Natural killer cell (primary cell): ENCODE measurements at places on chromosomes 2 and 18. TPM values are rescaled to one million over a fixed set of nuclear protein-coding genes. Genes with fewer than 3 reads are reported as not detected.

DNA sequence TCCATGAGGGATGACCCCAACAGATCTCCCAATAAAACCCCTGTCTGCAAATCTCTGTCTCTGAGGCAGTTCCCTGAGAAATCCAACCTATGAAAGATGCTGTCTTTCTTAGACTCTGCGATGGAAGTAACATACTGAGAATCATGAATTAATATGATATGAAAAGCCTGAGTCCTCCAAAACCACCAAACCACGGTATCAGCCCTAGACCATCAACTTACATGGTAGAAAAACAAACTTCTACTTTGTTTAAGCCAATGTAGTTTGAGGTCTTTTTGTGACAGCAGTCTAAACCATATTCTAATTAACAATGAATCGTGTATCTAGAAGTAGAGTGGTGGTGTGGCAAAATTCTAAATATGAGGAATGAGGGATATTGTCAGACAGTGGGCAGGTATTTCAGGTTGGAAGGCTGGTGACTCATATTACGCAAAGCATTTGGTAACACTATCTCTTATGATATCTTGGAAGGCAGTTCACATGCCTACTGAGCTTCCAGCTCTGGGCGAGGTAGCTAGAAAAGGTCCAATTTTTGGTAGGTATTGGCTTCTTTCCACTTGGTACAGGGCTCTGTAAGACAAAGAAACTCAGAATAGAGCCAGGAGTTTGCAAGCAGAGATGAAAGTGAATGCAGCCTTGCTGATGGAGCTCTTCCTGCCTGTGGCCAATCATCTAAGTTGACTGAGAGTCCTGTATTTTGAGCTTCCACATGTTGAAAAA, 215.8 kb downstream of the ZFP36L2 start:
- no peaks in the 10 kb centered on the region for H3K36me3 ChIP-seq
- no peak for DNase-seq
- peaks cover 7% of the 10 kb centered on the region for H3K4me1 ChIP-seq
- no peaks in the 10 kb centered on the region for H3K27me3 ChIP-seq

DNA sequence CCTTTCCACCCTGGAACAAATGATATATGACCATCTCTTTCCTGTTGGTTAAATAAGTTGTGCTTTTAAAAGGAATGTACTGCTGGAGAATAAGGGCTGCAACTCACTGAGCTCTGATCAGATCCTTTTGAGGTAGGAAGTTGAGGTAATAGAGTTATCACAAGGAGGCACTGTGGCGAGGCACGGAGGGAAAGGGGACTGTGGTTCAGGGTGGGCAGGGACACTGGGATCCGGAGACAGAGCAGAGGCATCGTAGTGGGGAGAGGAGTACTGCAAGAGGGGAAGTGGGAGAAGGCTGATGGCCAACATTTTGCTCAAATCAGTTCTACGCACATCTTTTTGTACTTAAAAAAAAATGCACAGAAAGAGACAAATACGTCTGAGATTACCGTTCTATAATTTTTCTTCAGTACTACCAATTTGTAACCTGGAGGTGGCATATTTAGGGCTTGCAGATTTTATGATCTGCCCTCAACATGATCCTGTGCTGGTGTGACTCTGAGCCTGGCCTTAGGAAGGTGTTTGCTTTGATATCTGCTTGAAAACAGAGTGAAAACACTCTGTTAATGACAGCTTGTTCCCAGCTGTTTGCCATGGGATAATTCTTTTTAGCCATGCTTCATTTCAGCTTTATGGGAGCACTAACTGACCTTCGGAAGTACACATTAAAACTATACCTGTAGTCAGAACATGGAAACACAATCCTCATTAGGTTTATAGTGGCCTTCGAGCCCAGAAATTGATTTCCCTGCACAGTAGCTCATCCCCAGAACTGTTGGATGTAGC, 168.1 kb downstream of the KCNE4 start:
- H3K27ac ChIP-seq = no peak overlapping the region
- H3K4me1 ChIP-seq = no peaks in the 10 kb centered on the region

DNA sequence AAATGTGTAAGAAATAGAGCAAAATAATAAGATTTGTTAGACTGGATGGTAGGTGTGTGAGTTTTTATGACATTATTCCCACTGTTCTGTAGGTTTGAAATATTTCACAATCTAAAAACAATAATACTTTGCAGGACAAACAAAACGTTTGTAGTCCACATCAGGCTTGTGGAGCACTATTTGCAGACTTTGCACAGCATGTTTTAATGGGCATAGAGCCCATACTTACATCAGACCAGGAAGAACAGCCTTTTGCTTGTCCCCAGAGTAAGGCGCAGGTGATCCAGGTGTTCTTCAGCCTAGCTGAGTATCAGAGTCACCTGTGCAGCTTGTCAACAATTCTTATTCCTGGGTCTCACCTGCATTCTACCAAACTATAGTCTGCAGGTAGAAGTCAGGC, 9.1 kb upstream of the STK39 start:
- no peaks in the 10 kb centered on the region for H3K27me3 ChIP-seq
- no peak overlapping the region for H3K4me3 ChIP-seq
- H3K27ac ChIP-seq = no peak overlapping the region
- peaks cover 10% of the 10 kb centered on the region for H3K4me1 ChIP-seq
- no peak for DNase-seq

DNA sequence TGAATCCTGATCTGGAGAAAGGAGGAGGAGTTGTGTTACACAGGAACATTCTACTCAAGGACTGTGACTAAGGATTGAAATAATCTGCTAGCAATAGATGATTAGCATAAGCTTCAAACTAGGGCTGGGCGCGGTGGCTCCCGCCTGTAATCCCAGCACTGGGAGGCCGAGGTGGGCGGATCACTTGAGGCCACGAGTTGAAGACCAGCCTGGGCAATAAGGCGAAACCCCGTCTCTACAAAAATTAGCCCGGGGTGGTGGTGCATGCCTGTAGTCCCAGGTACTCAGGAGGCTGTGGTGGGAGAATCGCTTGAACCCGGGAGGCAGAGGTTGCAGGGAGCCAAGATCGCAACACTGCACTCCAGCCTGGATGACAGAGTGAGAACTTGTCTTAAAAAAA, 1.5 kb downstream of the TRMT61B start:
- no peaks in the 10 kb centered on the region for H3K27me3 ChIP-seq
- no peak for DNase-seq
- no peak overlapping the region for H3K4me3 ChIP-seq
- H3K27ac ChIP-seq = no peak overlapping the region

DNA sequence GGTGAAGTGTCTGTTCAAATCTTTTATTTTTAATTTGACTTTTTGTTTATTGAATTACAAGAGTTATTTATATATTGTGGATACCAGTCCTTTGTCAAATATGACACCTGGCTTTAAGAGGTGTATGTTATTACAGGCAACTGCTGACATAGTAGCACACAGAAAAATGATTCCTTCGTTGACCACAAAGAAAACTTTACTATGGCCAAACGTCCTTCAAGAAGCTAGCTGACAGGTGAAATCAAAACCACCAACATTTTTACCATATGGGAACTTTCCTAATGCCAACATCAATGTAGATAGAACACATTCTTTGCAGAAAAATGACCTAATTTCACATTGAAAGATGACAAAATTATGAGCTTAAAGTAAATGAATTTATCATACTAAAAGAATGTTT, 6.4 kb upstream of the SRBD1 start:
- no peak for DNase-seq
- H3K4me1 ChIP-seq = no peaks in the 10 kb centered on the region
- H3K27ac ChIP-seq = no peak overlapping the region
- H3K4me3 ChIP-seq = no peak overlapping the region

DNA sequence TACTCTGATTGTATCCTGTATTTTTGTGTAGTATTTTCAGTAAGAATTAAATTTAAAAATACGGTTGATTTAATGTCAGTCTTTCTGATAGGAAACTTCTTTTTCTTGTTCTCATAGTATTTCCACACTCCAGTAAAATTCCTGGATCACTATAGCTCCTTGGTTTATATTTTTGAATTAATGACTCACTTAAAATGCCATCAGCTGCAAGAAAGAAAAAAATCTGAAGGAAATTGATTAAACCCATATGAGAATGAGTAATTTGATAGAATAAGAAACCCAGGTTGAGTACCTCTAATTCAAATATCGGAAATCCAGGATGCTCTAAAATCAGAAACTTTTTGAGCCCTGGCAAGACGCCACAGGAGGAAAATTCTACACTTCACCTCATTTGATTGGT, 186.8 kb upstream of the RND3 start:
- H3K4me1 ChIP-seq = no peaks in the 10 kb centered on the region
- no peak for DNase-seq
- no peak overlapping the region for H3K4me3 ChIP-seq
- no peaks in the 10 kb centered on the region for H3K36me3 ChIP-seq
- no peak overlapping the region for H3K27ac ChIP-seq

DNA sequence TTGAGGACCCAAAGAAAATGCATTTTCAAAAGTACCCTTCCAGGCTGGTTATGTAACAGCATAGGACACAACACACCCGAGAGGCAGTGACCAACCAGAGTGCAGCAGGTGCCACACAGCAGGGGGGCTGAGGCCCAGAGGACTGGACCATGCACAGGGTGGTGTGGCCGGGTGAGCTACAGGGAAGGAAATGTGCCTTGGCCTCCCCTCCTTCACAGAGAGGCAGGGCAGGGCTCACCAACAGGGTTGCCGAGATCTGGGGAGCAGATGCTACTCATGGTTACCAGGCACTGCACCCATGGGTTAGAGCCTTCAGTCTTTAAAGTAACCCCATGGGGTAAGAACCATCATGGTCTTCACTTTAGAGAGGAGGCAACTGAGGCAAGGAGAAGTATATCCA, 158.4 kb downstream of the MSH2 start:
- no peaks in the 10 kb centered on the region for H3K27me3 ChIP-seq
- no peak overlapping the region for H3K27ac ChIP-seq
- H3K4me1 ChIP-seq = no peaks in the 10 kb centered on the region
- no peak for DNase-seq
- H3K36me3 ChIP-seq = no peaks in the 10 kb centered on the region

GRCh38 chr18:22129778-22130177, 39.6 kb upstream of the GATA6 start:
- no peaks in the 10 kb centered on the region for H3K4me1 ChIP-seq
- no peak overlapping the region for H3K4me3 ChIP-seq
- no peak overlapping the region for H3K27ac ChIP-seq
- no peaks in the 10 kb centered on the region for H3K36me3 ChIP-seq
- H3K27me3 ChIP-seq = no peaks in the 10 kb centered on the region

GRCh38 chr2:113012436-113013335, 7.4 kb downstream of the IL36A start:
- no peaks in the 10 kb centered on the region for H3K36me3 ChIP-seq
- H3K27me3 ChIP-seq = peaks cover 5% of the 10 kb centered on the region
- no peak for DNase-seq
- no peak overlapping the region for H3K27ac ChIP-seq

- no peak for DNase-seq
- H3K27ac ChIP-seq = no peak overlapping the region
- no peak overlapping the region for H3K4me3 ChIP-seq
- peaks cover 16% of the 10 kb centered on the region for H3K36me3 ChIP-seq
- no peaks in the 10 kb centered on the region for H3K4me1 ChIP-seq
Measured at GRCh38 chr2:181907635-181908034, 16.1 kb downstream of the ITPRID2 start.

DNA sequence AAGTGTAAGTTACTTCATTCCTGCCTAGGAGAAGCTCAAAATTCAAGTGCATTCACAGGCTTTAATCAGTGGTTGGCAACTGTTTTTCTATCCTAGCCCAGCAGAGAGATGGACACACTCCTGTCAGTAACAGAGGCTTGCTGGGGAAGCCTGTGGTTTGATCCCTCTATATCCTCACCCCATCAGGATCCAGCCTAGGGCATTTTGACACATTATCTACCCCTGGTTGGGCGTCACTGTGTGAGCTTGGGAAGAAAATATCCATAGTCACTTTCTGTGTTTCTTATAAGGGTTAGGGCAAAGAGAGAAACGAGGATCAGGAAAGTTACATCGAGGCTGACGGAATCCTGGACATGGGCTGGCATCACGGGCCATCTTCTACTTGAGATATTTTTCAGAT, 10.0 kb downstream of the NT5DC4 start:
- no peak overlapping the region for H3K4me3 ChIP-seq
- H3K27me3 ChIP-seq = no peaks in the 10 kb centered on the region
- peaks cover 12% of the 10 kb centered on the region for H3K4me1 ChIP-seq

Gene TFPI
- 0.10 TPM for total RNA-seq

Gene CTLA4
- total RNA-seq = 0.31 TPM

Gene TNS1
- 1.1 TPM for total RNA-seq

Gene ARHGEF33
- total RNA-seq = not detected

Gene ABHD1
- 2.4 TPM for total RNA-seq

Gene GNAL
- total RNA-seq = 12.6 TPM

Gene GMPPA
- total RNA-seq = 33.8 TPM

Gene ERFE
- 4.8 TPM for total RNA-seq
